ENCODE measurements at places on chromosomes 4 and X. TPM values are rescaled to one million over a fixed set of nuclear protein-coding genes. Genes with fewer than 3 reads are reported as not detected.

Gene TBX22
- total RNA-seq = not detected

Gene GPRASP1
- 3.9 TPM for total RNA-seq

Gene GLRB
- not detected for total RNA-seq

Gene GLOD5
- total RNA-seq = not detected

- no peak for DNase-seq
Measured at GRCh38 chr4:168151327-168151726, 59.0 kb downstream of the ANXA10 start.

DNA sequence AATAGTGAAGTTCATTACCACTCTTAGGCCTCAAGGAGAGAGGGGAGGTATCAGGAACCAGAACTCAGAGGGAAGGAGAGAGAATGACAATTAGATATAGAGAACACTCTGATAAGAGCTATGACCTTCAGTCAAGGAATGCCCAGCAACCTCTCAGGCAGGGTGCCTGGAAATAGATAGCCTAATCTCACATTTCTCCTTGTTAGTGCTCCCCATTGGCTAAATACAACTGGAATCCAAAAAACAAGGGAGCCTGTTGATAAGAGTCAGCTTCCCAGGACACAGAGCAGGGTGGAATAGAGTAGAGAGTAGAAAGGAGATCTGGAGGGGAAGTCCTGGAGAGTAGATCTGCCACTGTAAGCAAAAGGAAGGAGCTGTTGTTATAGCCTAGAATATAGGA lies 62.1 kb downstream of the DCX start:
- DNase-seq = no peak

GRCh38 chr4:138894709-138895108 lies 120.9 kb upstream of the NOCT start:
- DNase-seq = no peak

- no peak for DNase-seq
Measured at GRCh38 chr4:37934096-37934495, 26.1 kb upstream of the PTTG2 start.

GRCh38 chr4:3529363-3529762 lies 2.9 kb downstream of the LRPAP1 start:
- no peak for DNase-seq

DNA sequence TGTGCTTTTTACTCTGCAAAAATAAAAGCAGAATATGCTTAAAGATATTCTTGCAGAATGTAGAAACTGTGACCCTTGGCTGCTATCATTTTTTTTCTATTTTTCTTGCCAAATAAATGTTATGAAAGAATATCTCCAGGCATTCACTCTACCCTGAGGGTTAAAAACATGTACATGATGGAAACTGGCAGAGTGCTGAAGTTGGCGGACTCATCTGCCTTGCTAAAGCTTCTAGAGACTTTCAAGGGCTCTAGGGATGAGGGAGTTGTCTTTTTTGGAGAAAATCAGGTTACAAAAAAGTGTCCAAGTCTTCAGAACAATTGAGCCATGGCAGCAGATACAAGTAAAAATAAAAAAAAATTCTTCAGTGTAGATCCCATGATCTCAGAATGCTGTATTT lies 40.5 kb upstream of the NRK start:
- no peak for DNase-seq

GRCh38 chr4:81471588-81472280 lies at the start of gene RASGEF1B:
Gene RASGEF1B, minus strand, starts transcription at chr4:81471907. Its CDS starts 12,399 bp downstream, at chr4:81459508.
- peak; percentile 96 for DNase-seq

- no peak for DNase-seq
Measured at GRCh38 chr4:120158046-120158445, 91.4 kb upstream of the MAD2L1 start.

DNA sequence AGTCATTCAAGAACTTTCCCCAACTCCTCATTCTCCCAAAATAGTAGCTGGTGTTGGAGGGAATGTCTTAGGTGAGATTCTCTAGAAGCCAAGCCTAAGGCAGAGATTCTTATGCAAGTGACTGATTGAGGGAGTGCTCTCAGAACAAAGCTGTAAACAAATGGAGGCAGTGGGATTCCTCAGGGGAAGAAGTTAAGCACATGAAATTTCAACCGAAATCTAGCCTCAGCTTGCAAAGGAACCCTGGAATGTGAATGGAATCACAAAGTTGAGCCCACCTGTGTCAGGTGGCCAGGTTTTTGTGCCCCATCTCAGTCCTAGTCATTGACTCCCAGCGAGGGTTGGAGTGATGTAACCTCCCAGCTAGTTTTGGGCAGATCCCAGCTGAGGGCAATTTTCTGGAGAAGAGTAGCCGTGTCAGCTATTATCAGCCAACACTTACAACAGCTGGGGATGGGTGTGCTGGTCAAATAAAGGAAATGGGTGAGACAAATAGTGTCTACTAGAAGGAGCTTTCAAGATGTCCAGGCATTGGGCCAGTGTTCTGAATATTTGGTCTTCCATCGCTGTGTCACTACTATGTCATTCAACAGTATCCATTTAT lies 29.7 kb upstream of the FGF2 start:
- DNase-seq = no peak

GRCh38 chr4:5199912-5200311 lies 148.6 kb downstream of the STK32B start:
- no peak for DNase-seq

DNA sequence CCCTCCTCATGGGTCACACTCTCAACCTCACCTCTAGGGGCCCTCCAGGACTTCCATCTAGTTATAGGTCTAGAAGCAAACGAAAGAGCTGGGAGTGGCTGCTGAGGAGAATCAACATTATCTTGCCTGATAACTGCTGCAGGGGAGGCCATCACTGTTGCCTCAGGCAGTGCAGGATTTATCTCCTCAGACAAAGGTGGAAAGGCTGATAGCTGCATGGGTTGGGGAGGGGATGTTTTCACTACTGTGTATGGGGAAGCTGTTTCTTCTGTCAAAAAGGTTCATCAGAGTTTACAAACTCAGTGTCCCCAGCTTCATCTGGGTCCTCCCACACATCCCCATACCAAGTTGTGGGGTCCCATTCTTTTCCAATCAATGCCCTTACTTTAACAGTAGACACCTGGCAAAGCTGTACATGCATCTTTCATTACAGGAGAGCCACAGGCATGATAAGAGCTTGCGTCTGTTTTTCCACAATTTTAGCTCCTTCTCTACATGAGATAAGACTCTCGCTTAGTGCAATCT lies 17.6 kb upstream of the PRDM8 start:
- no peak for DNase-seq

GRCh38 chrX:147179625-147180024 lies 365.1 kb upstream of the CXorf51A start:
- no peak for DNase-seq

DNA sequence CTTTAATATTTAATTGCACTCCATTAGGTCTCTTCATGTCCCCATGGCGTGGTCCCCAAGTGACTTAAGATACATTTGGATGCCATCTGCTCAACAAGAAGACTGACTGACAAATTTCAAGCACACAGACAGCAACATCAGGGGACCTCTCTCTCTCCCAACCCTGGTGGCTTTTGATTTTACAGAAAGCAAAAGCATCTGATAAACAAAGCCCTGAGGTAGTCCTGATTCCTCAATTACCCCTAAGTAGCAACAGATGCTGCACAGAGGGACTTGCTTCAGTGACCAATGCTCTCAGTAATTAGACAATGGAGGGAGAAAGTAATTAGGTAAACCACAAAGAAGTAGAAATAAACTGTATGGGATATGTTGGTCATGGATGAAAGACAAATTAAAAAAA lies 426.4 kb downstream of the INPP4B start:
- DNase-seq = no peak

DNA sequence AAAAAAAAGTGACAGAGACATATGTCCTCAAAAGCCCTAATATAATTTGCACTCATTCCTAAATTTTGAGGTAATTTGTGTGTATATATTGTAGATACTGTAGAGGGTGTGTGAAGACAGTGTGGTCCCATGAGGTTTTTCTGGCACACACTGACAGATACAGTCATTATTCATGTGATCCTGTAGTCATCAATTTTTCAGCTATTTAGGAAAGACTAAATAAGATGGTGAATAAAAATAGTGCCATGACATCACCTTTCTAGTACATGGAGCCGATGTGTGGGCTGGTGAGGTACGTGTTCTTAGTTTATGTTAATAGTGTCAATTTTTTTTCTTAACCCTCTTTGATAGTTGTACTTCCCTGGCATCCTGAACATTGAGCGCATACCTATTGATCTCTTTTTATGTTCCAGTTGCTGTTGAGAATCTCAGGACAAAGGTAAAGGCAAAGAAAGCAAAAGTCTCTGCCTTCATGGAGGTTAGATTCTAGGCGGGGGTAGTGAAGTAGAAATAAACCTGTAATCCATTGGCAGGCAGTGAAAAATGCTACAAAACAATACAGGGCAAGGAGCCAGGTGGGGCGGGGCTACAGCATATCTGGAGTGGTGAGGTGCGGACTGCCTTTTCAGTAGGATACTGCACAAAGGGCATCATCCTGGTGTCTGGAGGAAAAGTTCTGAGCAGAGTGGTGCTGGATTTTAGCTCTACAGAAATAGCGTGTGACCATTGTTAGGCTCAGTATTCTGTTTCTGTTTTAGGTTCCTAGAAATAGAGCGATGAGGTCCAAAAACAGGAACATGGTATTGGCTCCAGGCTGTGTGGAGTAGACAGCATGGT lies 93.8 kb downstream of the ARHGAP10 start:
- no peak for DNase-seq

- DNase-seq = no peak
Measured at GRCh38 chrX:19758539-19758938, 128.9 kb downstream of the SH3KBP1 start.

DNA sequence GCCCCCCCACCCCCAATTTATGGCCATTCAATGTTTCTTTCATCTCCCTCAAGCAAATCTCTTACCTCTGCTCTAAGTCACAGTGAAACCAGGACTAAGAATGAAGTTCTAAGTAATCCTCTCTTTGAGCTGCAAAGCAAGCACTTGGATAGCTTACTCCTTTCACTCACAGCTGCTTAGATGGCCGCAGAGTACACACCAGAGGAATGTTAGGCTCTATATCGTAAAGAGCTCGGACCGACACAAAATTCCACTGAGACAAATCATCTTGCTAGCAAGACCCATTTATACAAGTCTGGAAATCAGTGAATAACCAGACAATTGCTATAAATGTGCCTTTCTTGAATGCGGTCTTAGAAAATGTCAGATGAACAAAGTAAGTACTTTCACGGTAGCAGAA lies 135.0 kb downstream of the IDS start:
- no peak for DNase-seq

DNA sequence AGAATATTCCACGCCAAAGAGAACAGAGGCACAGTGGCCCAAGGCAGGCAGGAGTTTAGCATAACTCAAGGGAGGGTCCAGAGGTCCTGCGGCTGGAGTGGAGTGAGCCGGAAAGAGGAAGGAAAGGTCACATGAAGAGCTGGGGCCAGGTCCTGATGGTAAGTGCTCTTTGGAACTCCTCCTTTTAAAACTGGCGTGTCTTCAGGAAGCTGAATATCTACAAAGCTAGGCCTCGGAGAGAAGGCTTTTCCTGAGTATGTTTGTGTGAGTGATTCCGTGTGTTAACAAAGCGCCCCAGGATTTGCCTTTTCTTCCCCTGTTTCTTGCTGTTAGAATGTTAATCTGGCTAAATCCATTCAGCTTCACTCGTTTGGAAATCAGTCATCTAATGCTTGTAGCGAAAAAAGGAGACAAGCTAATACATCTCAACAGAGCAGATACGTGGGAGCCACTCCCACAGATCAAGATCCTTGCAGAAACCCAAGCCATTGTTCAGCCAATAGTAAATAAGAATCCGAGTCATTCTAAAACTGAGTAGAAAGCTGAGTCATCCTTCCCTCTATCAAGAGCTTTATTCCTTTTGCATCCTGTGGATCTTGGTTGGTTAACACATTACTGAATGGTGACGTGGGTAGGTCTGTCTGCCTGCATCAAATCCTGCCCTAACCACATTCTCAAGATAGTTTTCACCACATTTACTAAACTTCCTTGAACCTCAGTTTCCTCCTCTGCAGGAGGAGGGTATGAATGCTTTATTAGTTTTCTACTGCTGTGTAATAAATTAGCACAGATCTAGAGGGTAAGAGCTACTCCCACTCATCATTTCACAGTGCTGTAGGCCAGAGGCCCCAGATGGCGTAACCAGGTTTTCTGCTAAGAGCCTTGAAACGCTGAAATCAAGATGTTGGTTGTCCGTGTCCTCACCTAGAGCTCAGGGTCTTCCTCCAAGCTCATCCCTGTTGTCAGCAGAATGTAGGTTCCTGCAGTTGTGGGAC lies 43.2 kb upstream of the RBM47 start:
- peak; percentile 67 for DNase-seq

GRCh38 chrX:22527302-22527701 lies 254.6 kb downstream of the CBLL2 start:
- no peak for DNase-seq

DNA sequence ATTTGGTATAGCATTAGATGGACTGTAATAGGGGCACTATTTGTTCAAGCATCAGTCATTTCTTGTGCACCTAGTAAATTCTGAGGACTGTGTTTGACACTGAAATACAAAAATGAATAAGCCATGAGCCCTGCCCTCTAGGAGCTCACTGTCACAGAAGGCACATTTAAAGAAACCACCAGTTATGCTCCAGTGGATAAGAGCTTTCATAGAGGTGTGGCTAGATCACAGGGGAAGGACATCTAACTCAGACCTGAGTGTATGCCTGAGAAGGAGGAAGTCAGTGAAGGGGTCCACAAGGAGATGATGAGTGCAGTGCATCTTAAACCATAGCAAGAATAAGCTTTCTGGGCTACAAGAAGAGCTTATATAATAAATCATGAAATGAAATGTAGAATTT lies 40.1 kb downstream of the BTC start:
- DNase-seq = no peak

DNA sequence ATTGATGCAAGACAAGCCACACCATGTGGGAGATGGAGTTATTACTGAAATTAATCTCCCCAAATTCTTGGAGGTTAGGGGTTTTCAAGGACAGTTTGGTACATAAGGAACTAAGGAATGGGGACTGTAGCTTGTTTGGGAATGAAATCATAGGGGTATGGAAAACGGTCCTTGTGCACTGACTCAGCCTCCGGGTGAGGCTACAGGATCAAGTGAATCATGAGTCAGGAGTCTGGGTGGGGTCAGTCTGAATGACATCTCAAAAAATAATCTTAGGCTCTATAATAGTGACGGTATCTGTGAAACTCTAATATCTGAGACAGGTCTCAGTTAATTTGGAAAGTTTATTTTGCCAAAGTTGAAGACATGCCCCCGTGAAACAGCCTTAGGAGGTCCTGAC lies 128.5 kb upstream of the CYSLTR1 start:
- DNase-seq = no peak

- no peak for DNase-seq
Measured at GRCh38 chr4:120664851-120665250, 257.7 kb downstream of the PRDM5 start.

GRCh38 chr4:184955636-184956035 lies 62.7 kb upstream of the HELT start:
- no peak for DNase-seq

DNA sequence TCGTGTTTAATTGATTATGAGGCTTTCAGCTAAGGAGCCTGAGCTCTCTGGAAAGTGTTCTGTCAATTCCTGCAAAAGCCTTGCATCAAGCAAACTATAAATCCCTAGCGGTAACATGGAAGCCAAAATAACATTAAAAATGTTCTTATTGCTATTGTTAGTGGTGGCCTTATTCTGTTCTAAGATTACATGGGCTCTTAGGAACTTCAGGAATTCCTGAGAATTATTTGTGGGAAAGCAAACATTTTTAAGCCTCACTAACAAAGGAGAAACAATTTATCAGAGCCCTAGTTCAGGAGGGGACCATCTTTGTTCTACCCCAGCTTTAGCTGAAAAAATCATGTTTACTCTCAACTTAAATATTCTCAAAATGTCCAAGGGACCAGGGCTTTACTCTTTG lies 119.6 kb downstream of the PAPSS1 start:
- DNase-seq = no peak

Data from activated CD8-positive, alpha-beta T cell treated with anti-CD3 and anti-CD28 coated beads for 36 hours (primary cell).